ENCODE measurements at places on chromosomes 6 and 20. TPM values are rescaled to one million over a fixed set of nuclear protein-coding genes. Genes with fewer than 3 reads are reported as not detected.

Gene EPHA7
- total RNA-seq: 1.9 TPM

Gene LY6G6D
- total RNA-seq: not detected

Gene RAB32
- 64.6 TPM for total RNA-seq

Gene SASH1
- total RNA-seq: 47.5 TPM

Gene ME1
- total RNA-seq: 7.4 TPM

Gene C6orf52
- total RNA-seq: not detected

Gene TFAP2D
- not detected for total RNA-seq

Gene RBM24
- total RNA-seq: 9.3 TPM

Gene UBE2C
- total RNA-seq: 71.3 TPM
